Ascending aorta (tissue), 2 donors: ENCODE measurements at places on chromosomes 3 and 15.

DNA sequence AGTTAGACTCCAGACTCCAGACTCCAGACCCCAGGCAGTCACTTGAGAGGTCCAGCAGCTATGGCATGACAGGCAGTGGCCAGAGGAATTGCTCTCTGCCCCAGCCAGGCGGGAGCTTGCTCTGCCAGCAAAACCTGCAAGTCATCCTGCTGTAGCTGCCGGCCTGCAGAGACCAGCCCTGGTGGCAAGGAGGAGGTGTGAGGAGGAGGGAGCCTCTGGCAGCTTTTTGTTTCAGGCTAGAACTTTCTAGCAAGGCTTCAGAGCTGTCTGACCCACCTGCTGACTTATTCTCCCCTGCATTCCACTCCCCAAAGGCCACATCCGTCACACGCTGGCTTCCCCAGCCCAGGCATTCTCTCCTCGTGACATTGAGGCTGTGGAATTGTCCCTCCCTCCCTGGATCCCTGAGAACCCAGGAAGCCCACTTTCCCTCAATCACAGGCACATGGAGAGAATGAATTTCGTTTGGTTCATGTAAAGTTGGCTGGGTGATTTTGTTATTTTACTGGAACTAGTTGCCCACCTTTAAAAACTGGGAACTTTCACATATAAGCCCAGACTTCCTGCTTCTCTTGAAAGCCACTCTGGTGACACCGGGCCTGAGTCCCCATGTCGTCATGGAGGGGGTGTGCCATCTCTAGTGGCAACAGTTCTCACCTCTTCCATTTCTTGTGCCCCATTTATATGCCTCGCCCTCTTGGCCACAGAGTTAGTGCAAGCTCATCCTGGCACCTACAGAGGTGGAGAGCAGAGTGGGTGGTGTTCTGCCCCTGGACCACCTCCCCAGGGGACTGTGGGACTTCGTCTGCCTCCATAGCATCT lies 82.7 kb downstream of the ABHD5 start:
- no peak overlapping the region for H3K4me3 ChIP-seq
- H3K4me1 ChIP-seq, result peaks cover 7% of the 10 kb centered on the region
- H3K27ac ChIP-seq, result peak overlapping the region; percentile 79
- DNase-seq, result no peak
- H3K36me3 ChIP-seq, result no peaks in the 10 kb centered on the region

- H3K36me3 ChIP-seq, result no peaks in the 10 kb centered on the region
- H3K27ac ChIP-seq, result no peak overlapping the region
- no peak for DNase-seq
- no peaks in the 10 kb centered on the region for H3K4me1 ChIP-seq
- H3K27me3 ChIP-seq, result no peaks in the 10 kb centered on the region
Observed at GRCh38 chr3:147427746-147428145, 18.6 kb downstream of the ZIC1 start.

DNA sequence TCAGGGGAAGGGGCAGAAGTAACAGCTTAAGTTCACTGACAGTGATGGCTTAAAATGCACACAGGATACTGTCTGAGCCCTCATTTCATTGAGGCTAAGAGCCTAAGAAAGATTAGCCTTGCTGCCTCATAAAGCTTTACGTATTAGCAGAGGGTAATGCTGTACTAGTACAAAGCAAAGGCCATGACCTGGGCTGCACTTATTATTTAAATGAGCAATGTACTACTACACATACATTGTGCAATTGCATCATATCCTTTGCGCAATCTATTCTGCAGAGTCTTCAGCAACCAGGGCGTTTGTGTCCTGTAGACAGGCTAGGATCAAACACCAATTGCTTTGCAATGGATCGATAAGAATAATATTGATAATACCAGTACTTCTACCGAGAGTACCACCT lies 221.8 kb downstream of the TPRG1 start:
- no peaks in the 10 kb centered on the region for H3K4me1 ChIP-seq
- no peaks in the 10 kb centered on the region for H3K27me3 ChIP-seq
- no peak overlapping the region for H3K27ac ChIP-seq
- DNase-seq, result no peak
- no peak overlapping the region for H3K4me3 ChIP-seq

GRCh38 chr15:42854576-42854975 lies 66.0 kb downstream of the TTBK2 start:
- H3K27me3 ChIP-seq, result no peaks in the 10 kb centered on the region
- H3K4me1 ChIP-seq, result peaks cover 8% of the 10 kb centered on the region
- DNase-seq, result no peak
- peaks cover 8% of the 10 kb centered on the region for H3K36me3 ChIP-seq
- no peak overlapping the region for H3K27ac ChIP-seq
- no peak overlapping the region for H3K4me3 ChIP-seq

- peaks cover 47% of the 10 kb centered on the region for H3K4me1 ChIP-seq
- DNase-seq, result peak; percentile 89
- no peaks in the 10 kb centered on the region for H3K36me3 ChIP-seq
Observed at GRCh38 chr15:60396958-60397771, 621 bp downstream of the ANXA2 start.

GRCh38 chr3:184629555-184630160 lies 68.1 kb downstream of the EPHB3 start:
- no peaks in the 10 kb centered on the region for H3K36me3 ChIP-seq
- no peak overlapping the region for H3K4me3 ChIP-seq
- no peaks in the 10 kb centered on the region for H3K27me3 ChIP-seq
- no peak overlapping the region for H3K27ac ChIP-seq
- DNase-seq, result no peak

DNA sequence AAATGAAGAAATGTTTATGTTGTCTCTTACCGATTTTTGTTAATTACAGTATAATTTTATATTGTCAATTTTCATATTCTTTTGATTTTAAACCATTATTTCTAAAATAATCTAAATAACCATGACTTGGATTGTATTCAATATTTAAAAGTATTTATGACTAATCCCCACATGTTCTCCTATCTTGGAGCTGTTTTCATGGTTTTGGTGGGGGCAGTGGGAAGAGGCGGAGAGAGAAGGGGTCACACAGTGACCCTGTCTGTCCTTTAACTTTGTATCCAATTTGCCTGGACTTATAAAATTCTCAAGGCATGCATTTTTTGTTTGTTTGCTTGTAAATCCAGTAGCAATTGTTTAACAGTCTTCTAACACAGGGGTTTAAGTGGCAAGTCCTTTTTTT lies 407.4 kb downstream of the NTRK3 start:
- no peak overlapping the region for H3K4me3 ChIP-seq
- H3K4me1 ChIP-seq, result no peaks in the 10 kb centered on the region
- no peak overlapping the region for H3K27ac ChIP-seq
- no peaks in the 10 kb centered on the region for H3K36me3 ChIP-seq
- H3K27me3 ChIP-seq, result no peaks in the 10 kb centered on the region

GRCh38 chr3:42159706-42160472 lies 68.7 kb downstream of the TRAK1 start:
- peak overlapping the region; percentile 33 for H3K27ac ChIP-seq
- peaks cover 6% of the 10 kb centered on the region for H3K4me1 ChIP-seq
- H3K27me3 ChIP-seq, result no peaks in the 10 kb centered on the region
- peak overlapping the region; percentile 14 for H3K4me3 ChIP-seq

DNA sequence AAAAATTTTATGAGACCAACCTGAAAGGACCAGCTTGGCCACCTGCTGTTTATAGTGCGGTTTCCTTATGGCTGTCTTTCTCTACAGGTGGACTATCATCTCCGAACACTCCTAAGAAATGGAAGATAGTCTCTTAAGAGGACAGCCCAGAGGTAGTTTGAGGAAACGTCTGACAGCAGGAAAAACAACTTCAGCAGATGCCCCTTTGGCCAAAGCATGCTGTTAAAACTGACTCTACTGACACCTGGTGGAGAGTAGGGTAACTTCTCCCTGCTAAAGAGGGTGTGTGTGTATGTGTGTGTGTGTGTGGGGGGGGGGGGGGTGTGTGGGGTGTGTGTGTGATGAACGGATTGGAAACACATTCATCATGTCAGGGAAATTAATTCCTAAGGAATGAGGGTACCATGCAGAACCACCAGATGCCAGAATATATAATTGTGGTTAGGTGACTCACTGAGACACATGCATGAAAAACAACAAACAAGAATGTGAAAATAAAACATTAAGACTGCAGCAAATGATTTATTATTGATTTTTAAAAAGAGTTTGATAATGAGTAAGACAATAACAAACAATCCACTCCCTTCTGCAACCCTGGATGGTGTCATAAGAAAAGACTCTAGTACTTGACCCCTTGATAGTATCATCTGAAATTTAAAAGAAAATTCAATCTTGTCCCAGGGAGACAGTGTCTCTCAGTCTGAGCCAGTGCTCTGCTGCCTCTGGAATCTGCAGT lies 256.5 kb downstream of the THRB start:
- H3K4me3 ChIP-seq, result no peak overlapping the region
- no peak for DNase-seq
- H3K4me1 ChIP-seq, result peaks cover 3% of the 10 kb centered on the region

GRCh38 chr15:64633332-64633731 lies 142.1 kb downstream of the RBPMS2 start:
- DNase-seq, result no peak
- H3K27ac ChIP-seq, result no peak overlapping the region
- H3K4me1 ChIP-seq, result peaks cover 12% of the 10 kb centered on the region
- H3K27me3 ChIP-seq, result no peaks in the 10 kb centered on the region

DNA sequence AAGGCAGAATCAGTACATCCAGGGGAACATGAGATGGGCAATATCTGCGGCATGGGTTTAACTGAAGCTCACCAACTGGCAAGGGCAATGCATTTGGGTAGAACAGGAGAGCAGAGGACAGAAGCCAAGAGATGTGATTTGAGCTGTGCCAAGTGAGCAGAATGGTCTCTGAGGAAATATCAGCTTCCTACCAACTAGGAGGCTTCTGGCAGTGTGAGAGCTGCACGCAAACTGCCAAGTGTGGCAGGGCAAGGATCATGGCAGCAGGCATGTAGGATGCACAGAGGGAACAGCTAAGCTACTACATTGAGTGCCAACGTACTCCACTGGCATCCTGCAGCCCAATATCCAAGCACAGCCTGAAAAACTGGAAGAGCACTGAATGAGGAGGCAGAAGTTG lies 1036.5 kb downstream of the TUSC7 start:
- no peak for DNase-seq
- H3K4me3 ChIP-seq, result no peak overlapping the region
- no peak overlapping the region for H3K27ac ChIP-seq
- H3K36me3 ChIP-seq, result no peaks in the 10 kb centered on the region
- H3K27me3 ChIP-seq, result no peaks in the 10 kb centered on the region

- no peak for DNase-seq
- H3K4me1 ChIP-seq, result no peaks in the 10 kb centered on the region
- no peaks in the 10 kb centered on the region for H3K36me3 ChIP-seq
Observed at GRCh38 chr3:76065964-76066363, 280.6 kb upstream of the ZNF717 start.

GRCh38 chr3:45007091-45007490 lies 19.0 kb upstream of the CLEC3B start:
- no peaks in the 10 kb centered on the region for H3K27me3 ChIP-seq
- no peak for DNase-seq
- H3K36me3 ChIP-seq, result peaks cover 54% of the 10 kb centered on the region

- H3K4me1 ChIP-seq, result no peaks in the 10 kb centered on the region
- no peak overlapping the region for H3K27ac ChIP-seq
- no peaks in the 10 kb centered on the region for H3K36me3 ChIP-seq
Observed at GRCh38 chr3:89314454-89315098, 207.2 kb downstream of the EPHA3 start.

GRCh38 chr15:40233727-40234577 lies 4.9 kb upstream of the PAK6 start:
- no peaks in the 10 kb centered on the region for H3K27me3 ChIP-seq
- H3K36me3 ChIP-seq, result no peaks in the 10 kb centered on the region
- H3K27ac ChIP-seq, result no peak overlapping the region
- H3K4me1 ChIP-seq, result no peaks in the 10 kb centered on the region

- H3K4me3 ChIP-seq, result no peak overlapping the region
- H3K27ac ChIP-seq, result no peak overlapping the region
- no peaks in the 10 kb centered on the region for H3K4me1 ChIP-seq
- H3K36me3 ChIP-seq, result no peaks in the 10 kb centered on the region
- H3K27me3 ChIP-seq, result no peaks in the 10 kb centered on the region
- no peak for DNase-seq
Observed at GRCh38 chr3:41159588-41160189, 39.6 kb upstream of the CTNNB1 start.

GRCh38 chr15:99006904-99007495 lies 592 bp downstream of the PGPEP1L start:
- H3K4me1 ChIP-seq, result peaks cover 3% of the 10 kb centered on the region
- no peak overlapping the region for H3K4me3 ChIP-seq
- no peak overlapping the region for H3K27ac ChIP-seq
- no peaks in the 10 kb centered on the region for H3K27me3 ChIP-seq
- DNase-seq, result no peak

- H3K27ac ChIP-seq, result no peak overlapping the region
- no peak overlapping the region for H3K4me3 ChIP-seq
- peaks cover 6% of the 10 kb centered on the region for H3K4me1 ChIP-seq
- no peaks in the 10 kb centered on the region for H3K36me3 ChIP-seq
- DNase-seq, result no peak
Observed at GRCh38 chr3:127634653-127635052, 5.7 kb downstream of the PODXL2 start.

GRCh38 chr15:88657326-88658069 lies 18.7 kb downstream of the ISG20 start:
- H3K27me3 ChIP-seq, result no peaks in the 10 kb centered on the region
- H3K27ac ChIP-seq, result no peak overlapping the region
- H3K36me3 ChIP-seq, result no peaks in the 10 kb centered on the region
- no peak for DNase-seq

GRCh38 chr3:187445356-187445755 lies 77.2 kb downstream of the RTP4 start:
- no peaks in the 10 kb centered on the region for H3K27me3 ChIP-seq
- H3K4me3 ChIP-seq, result no peak overlapping the region
- no peaks in the 10 kb centered on the region for H3K36me3 ChIP-seq
- no peak for DNase-seq
- no peaks in the 10 kb centered on the region for H3K4me1 ChIP-seq
- H3K27ac ChIP-seq, result no peak overlapping the region

GRCh38 chr15:79071901-79072300 lies 18.7 kb downstream of the RASGRF1 start:
- no peaks in the 10 kb centered on the region for H3K27me3 ChIP-seq
- no peak for DNase-seq
- no peaks in the 10 kb centered on the region for H3K4me1 ChIP-seq
- H3K27ac ChIP-seq, result no peak overlapping the region
- H3K36me3 ChIP-seq, result no peaks in the 10 kb centered on the region

- H3K36me3 ChIP-seq, result peaks cover 39% of the 10 kb centered on the region
- H3K27ac ChIP-seq, result no peak overlapping the region
- no peaks in the 10 kb centered on the region for H3K27me3 ChIP-seq
- no peak for DNase-seq
- no peaks in the 10 kb centered on the region for H3K4me1 ChIP-seq
Observed at GRCh38 chr3:51657234-51657633, 13.8 kb upstream of the TEX264 start.

- H3K27me3 ChIP-seq, result no peaks in the 10 kb centered on the region
- H3K36me3 ChIP-seq, result peaks cover 45% of the 10 kb centered on the region
- H3K27ac ChIP-seq, result no peak overlapping the region
- H3K4me3 ChIP-seq, result no peak overlapping the region
- peaks cover 6% of the 10 kb centered on the region for H3K4me1 ChIP-seq
- DNase-seq, result no peak
Observed at GRCh38 chr15:85748729-85749128, 46.0 kb downstream of the KLHL25 start.
